HepG2 (cell line): ENCODE measurements at places on chromosomes 12 and 14. TPM values are rescaled to one million over a fixed set of nuclear protein-coding genes. Genes with fewer than 3 reads are reported as not detected.
A peak's percentile ranks its signal among the peaks of the same experiment; 100 is the strongest.

GRCh38 chr12:75578546-75578945, 67.1 kb upstream of the KRR1 start:
- no peak overlapping the region for H3K27ac ChIP-seq
- DNase-seq: peak; percentile 48
- peaks cover 23% of the 10 kb centered on the region for H3K4me1 ChIP-seq
- no peaks in the 10 kb centered on the region for H3K36me3 ChIP-seq
- no peaks in the 10 kb centered on the region; the same call in 1 of the 2 replicates for H3K27me3 ChIP-seq

DNA sequence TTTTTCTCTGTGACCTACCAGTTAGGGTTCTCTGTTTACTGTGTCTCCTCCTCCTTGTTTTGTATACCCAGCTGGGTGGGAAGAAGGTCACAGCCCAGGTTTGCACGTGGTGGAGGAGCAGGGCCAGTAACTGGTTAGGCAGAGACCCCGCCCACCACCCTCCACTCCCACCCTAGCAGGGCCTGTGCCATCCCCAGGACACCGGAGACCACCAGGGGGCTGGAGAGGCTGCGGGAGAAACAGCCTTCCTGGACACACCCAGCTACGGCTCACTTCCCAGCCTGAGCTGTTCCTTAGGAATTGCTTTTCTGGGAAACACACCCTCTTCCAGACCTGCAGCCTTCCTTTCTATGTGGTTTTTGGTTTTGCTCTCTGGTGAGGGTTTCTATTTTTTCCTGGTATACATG, 21.1 kb downstream of the BDKRB2 start:
- DNase-seq: peak; percentile 7
- H3K4me3 ChIP-seq: no peak overlapping the region
- no peaks in the 10 kb centered on the region for H3K36me3 ChIP-seq
- no peak overlapping the region for H3K27ac ChIP-seq
- H3K27me3 ChIP-seq: no peaks in the 10 kb centered on the region
- no peaks in the 10 kb centered on the region for H3K4me1 ChIP-seq

Gene ACSM4
- total RNA-seq: not detected in 2 replicates

Gene MYBPC1
- 0.31 and 0.44 TPM in 2 replicates for total RNA-seq

Gene MYL6B
- 75.7 and 76.5 TPM in 2 replicates for total RNA-seq

Gene SYNE3
- total RNA-seq: 7.8 and 9.0 TPM in 2 replicates

DNA sequence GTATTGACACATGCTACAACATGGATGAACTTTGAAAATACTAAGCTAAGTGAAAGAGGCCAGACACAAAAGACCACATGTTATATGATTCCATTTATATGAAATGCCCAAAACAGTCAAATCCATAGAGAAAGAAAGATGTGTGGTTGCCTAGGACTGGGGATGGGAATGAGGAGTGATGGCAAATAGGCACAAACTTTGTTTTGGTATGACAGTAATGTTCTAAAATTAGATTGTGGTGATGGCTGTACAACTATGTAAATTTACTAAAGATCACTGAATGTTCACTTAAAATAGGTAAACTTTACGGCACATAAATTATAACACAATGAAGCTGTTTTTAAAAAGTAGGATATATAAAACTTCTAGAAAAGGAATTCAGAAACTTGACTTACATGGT, 41.7 kb downstream of the PPP1R13B start:
- H3K27ac ChIP-seq: no peak overlapping the region
- H3K4me3 ChIP-seq: no peak overlapping the region
- DNase-seq: no peak
- H3K36me3 ChIP-seq: no peaks in the 10 kb centered on the region
- peaks cover 15% of the 10 kb centered on the region for H3K4me1 ChIP-seq

Gene KLRG1
- total RNA-seq: 1.2 and 1.6 TPM in 2 replicates

- no peaks in the 10 kb centered on the region for H3K4me1 ChIP-seq
- H3K27me3 ChIP-seq: no peaks in the 10 kb centered on the region
- H3K36me3 ChIP-seq: no peaks in the 10 kb centered on the region
- H3K27ac ChIP-seq: no peak overlapping the region
- no peak for DNase-seq
- no peak overlapping the region for H3K4me3 ChIP-seq
These were observed 398.4 kb downstream of the SYT1 start for GRCh38 chr12:79262938-79263337.

Gene KCNK13
- 0.29 and 0.31 TPM in 2 replicates for total RNA-seq

Gene TBK1
- 25.2 and 35.1 TPM in 2 replicates for total RNA-seq

DNA sequence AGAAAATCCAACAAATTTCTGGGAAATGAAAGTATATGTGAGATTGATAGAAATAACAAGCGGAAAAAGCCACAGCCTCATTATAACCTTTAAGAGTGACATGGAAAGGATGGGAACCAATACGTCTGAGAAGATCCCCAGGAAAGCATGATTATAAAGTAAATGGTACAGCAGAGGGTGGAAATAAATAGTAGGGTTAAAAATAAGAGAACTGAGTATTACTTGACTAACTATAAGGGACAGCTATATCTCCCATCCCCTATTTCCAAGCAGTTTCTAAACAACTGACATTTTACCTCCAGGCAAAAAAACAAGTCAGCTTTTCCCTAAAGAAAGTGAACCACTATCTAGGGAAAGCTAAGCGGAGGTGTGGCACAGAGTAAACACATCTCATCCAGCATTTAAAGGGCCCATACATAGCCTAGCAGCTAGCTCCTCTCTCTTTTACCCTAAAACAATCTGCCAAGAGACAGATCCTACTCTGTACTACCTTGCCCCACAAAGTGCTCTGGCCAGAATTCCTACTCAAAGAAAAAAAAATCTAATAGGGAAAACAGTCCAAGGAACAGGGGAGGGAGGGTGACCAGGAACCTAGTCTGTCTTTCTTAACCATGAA, 11.2 kb downstream of the OSBPL8 start:
- no peak overlapping the region for H3K4me3 ChIP-seq
- H3K27me3 ChIP-seq: no peaks in the 10 kb centered on the region
- H3K27ac ChIP-seq: no peak overlapping the region
- H3K4me1 ChIP-seq: peaks cover 24% of the 10 kb centered on the region
- DNase-seq: no peak
- H3K36me3 ChIP-seq: no peaks in the 10 kb centered on the region
